ENCODE measurements at places on chromosomes 7 and 10.

- no peak for DNase-seq
These were observed 145.6 kb upstream of the FAM20C start for GRCh38 chr7:46830-47140.

DNA sequence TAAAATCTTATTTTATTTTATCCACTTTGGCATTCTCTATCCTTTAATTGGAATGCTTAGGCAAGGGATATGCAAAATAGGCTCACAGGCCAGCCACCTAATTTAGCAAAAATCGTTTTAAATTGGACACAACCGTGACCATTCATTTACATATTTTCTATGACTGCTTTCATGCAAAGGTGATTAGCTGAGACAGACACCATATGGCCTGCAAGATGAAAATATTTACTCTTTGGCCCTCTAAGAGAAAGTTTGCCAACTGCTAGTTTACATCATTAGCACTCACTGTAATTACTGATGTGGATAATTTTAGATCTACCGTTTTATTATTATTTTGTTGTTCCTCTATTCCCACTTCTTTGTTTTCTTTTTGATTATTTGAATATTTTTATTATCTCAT, 375.5 kb upstream of the LRRTM3 start:
- no peak for DNase-seq

DNA sequence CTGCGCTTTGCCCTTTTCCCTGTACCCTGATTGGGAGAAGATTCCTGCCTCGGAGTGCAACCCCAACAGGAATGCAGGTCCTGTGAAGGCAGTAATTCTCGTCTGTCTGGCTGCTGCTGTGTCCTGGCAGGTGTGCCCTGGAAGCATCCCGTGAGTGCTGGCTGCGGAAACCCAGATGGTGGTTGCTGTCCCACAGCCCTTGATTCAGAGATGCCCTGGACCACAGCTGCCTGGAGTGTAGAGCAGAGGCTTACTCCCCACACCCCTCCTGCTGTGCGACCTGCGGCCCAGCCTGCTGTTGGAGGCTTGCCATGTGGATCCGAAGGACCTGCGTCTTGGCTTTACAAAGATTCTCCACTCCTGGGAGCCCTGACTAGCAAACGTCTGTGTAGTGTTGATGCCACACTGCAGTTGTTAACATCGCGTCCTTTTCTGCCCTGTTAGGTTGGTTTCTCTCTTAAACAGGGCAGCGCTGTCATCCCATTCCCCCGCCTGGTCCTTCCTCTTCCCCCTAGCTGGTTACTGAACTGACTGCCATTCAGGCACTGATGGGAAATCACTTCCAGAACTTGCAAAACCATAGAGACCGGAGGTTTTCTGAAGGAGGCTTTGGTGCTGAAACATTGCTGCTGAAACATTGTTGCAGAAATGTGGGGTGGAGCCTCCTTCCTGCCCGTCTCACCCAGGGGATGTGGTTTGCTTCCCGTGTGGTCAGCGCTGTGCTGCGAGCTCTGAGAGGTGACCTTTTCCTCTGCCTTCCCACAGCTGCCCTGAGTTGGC, 53.3 kb downstream of the DNAJB6 start:
- peak; percentile 7 for DNase-seq

GRCh38 chr7:28076423-28077200, 104.0 kb downstream of the JAZF1 start:
- no peak for DNase-seq

GRCh38 chr10:33386926-33387325, 52.5 kb upstream of the NRP1 start:
- DNase-seq, result no peak

Data from stimulated activated CD8-positive, alpha-beta memory T cell treated with anti-CD3 and anti-CD28 coated beads, Interleukin-4, amount 100 ng/mL, for 1 hour (primary cell).